HFFc6 (cell line): ENCODE measurements at places on chromosomes 12 and 14. TPM values are rescaled to one million over a fixed set of nuclear protein-coding genes. Genes with fewer than 3 reads are reported as not detected.

Gene TRHDE
- total RNA-seq: 78.0 to 106 TPM (median 78.9 TPM) in 3 replicates

Gene SPTB
- 0.64 to 0.88 TPM (median 0.66 TPM) in 3 replicates for total RNA-seq

Gene FBRSL1
- 26.3 to 34.0 TPM (median 27.6 TPM) in 3 replicates for total RNA-seq

- DNase-seq: no peak
These were observed 14.2 kb downstream of the RAB21 start for GRCh38 chr12:71768900-71769299.

DNA sequence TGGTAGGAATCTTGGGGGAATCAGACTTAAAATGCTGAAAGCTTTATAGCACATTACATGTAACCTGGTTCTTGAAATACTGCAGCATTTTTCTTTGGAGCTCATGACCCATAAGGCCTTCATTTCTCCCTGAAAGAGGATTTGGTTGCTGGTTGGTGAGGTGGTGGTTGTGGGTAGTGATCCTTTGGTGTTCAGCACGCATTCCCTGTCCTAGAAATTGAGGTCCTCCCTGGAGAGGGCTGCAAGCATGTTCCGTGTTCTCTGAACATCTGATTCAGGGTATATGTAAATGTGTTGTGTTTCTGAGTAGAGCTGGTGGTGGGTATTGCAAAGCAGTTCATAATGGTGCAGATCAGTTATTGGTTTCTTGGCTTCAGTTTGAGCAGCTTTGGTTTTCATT, 2.0 kb downstream of the SCN8A start:
- DNase-seq: no peak

- no peak for DNase-seq
These were observed 2.0 kb upstream of the P3H3 start for GRCh38 chr12:6826125-6826733.

DNA sequence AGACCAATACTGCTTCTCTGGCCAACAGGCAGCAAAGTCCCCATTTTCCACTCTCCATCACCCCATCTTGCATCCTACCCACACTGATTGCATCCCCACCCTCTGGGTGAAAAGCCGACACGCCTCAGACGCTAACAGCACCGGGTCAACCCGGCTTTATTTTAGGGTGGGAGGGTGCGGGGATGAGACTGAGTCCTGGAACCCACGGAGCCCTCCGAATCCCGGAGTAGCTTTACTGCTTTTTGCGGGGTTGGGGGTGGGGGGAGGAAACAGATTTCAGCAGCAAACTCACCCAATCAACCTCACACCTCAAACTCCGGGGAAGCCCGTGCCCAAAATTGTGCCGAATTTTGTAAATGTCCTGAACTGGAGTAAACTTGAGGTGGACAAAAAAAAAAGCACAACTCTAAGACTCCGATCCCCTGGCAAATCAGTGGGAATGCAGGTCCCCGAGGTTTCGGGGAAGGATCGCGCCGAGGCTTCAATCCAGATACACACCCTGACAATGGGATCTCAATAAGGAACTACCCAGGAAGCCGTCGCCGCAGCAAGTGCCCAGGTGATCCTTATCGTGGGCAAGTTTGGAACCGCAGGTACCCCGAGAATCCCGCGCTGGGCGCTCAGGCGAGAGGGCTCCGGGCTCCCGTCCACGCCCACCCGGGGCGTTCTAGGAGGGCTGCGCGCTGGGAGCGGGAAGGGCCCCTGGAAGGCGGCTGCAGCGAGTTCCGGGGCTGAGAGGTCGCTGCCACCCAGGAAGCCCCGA, 1.1 kb downstream of the GCH1 start:
- DNase-seq: no peak

- DNase-seq: peak; percentile 94
These were observed 30.3 kb downstream of the NFKBIA start for GRCh38 chr14:35374263-35374712.

GRCh38 chr14:20657216-20658211, 16.0 kb upstream of the OR6S1 start:
- DNase-seq: peak; percentile 34
